ENCODE measurements at places on chromosomes 1 and 21. TPM values are rescaled to one million over a fixed set of nuclear protein-coding genes. Genes with fewer than 3 reads are reported as not detected.

RCSD1 gene
- 41.6 TPM for total RNA-seq

DNA sequence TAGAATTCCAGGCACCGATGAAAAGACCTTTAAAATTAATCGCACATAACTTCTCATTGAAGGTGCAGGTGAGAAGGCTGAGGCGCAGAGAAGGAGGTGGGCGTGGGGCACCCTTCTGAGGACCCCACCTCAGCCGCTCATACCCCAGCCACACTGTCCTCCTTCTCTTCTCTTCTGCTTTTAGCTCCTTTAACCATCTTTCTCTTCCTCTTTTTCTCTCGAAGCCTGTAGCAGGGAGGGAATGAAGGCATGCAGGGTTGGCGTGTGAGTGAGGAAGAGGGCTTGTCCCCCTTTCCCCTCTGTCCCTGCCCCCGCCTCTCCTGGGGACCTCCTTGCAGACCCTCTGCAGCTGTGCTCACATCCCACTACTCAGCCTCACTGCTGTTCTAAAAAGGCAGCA, 57.8 kb upstream of the CACNA1E start:
- DNase-seq, result no peak

- DNase-seq, result no peak
Observed at GRCh38 chr1:95497566-95497965, 263.6 kb downstream of the RWDD3 start.

GRCh38 chr1:94961988-94962387, 35.1 kb upstream of the CNN3 start:
- DNase-seq, result no peak

GRCh38 chr1:186139701-186140100, 235.4 kb downstream of the TPR start:
- no peak for DNase-seq

- no peak for DNase-seq
Observed at GRCh38 chr1:167800251-167800650, 78.5 kb downstream of the MPZL1 start.
